RPMI7951 (cell line): ENCODE measurements at places on chromosomes 7 and 10. TPM values are rescaled to one million over a fixed set of nuclear protein-coding genes. Genes with fewer than 3 reads are reported as not detected.

- DNase-seq, result no peak
These were observed 30.7 kb downstream of the RTKN2 start for GRCh38 chr10:62237966-62238365.

The SPAM1 gene
- total RNA-seq, result not detected in 2 replicates

DNA sequence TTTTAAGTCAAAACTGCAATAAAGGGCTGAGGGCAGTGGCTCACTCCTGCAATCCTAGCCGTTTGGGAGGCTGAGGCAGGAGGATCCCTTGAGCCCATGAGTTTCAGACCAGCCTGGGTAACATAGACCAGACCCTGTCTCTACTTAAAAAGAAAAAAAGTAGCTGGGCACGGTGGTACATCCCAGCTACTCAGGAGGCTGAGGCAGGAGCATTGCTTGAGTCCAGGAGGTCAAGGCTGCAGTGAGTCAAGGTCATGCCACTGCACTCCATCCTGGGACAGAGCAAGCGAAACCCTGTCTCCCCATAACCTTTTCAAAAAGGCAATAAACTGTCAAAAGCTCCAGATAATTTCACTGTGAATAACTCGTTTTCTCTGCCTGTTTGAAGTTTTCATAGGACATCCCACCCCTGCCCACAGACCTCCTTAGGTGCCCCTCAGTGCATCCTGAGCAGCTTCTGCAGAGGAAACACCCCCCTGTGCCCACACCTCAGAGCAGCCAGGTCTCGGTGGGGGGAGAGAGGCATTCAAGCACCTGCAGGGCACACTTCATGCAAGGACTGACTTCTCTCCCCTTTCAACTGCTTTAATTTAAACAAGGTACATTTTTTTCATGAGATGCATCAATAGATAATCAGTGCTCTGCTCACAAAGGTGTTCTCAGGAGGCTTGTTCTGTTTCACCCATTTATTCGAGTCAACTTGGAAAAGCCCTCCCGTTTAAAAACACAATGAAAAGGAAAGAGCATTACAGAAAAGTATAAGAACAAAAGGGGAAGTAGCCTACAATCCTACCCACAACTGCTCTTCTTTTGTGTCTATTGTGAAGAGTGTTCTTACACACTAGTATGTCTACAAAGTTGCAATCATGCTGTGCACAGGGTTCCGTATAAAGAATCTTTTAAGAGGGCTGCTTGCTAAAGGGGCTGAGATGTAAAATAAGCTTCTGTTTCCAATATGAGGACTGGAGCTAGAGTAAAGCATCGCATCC lies 104.9 kb downstream of the KMT2E start:
- DNase-seq, result no peak

DNA sequence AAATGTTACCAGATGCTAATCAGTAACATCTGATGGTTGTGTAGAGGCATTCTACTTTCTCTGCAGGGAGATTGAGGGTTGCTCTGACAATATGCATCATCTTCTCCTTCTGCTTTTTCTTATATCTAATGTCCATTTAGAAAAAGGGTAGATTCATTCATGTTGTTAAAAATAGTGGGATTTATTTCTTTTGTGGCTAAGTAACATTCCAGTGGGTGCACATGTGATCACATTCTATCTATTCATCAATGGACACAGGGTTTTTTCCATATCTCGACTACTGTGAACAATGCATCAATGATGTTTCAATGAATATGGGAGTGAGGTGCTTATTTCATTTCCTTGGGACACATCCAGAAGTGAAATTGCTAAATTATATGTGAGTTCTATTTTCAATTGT lies 103.9 kb downstream of the CRPPA start:
- no peak for DNase-seq

The CLDN3 gene
- not detected in 2 replicates for total RNA-seq
